Uterine smooth muscle cell (primary cell): ENCODE measurements at places on chromosomes 5 and 9. TPM values are rescaled to one million over a fixed set of nuclear protein-coding genes. Genes with fewer than 3 reads are reported as not detected.

PCDHB2 gene
- total RNA-seq = 0.55 and 2.0 TPM in 2 replicates

TAF11L5 gene
- not detected in 2 replicates for total RNA-seq

FBP1 gene
- total RNA-seq = not detected in 2 replicates

CD274 gene
- 10.5 and 17.7 TPM in 2 replicates for total RNA-seq

ANKH gene
- total RNA-seq = 11.1 and 16.1 TPM in 2 replicates

ZNF354C gene
- 9.4 and 10.0 TPM in 2 replicates for total RNA-seq

CARD9 gene
- 2.1 and 3.4 TPM in 2 replicates for total RNA-seq

FAXDC2 gene
- total RNA-seq = 3.3 and 4.5 TPM in 2 replicates

FCN1 gene
- total RNA-seq = not detected in 2 replicates

MSX2 gene
- total RNA-seq = 0.25 and 0.66 TPM in 2 replicates

SNCB gene
- total RNA-seq = 0.37 and 2.8 TPM in 2 replicates

C9orf50 gene
- total RNA-seq = 0.12 TPM in 1 of 2 replicates, not detected in the other

FSTL4 gene
- not detected in 2 replicates for total RNA-seq

GPR150 gene
- total RNA-seq = 0.12 and 0.33 TPM in 2 replicates

SMIM27 gene
- 1.2 and 6.1 TPM in 2 replicates for total RNA-seq

MRNIP gene
- 13.7 and 15.9 TPM in 2 replicates for total RNA-seq

DNAJC21 gene
- total RNA-seq = 57.9 and 76.5 TPM in 2 replicates

MLANA gene
- not detected in 2 replicates for total RNA-seq

SLC4A9 gene
- not detected in 2 replicates for total RNA-seq

KCNIP1 gene
- not detected in 2 replicates for total RNA-seq

CATSPER3 gene
- total RNA-seq = 0.12 and 0.22 TPM in 2 replicates

OR1Q1 gene
- not detected in 2 replicates for total RNA-seq

CACFD1 gene
- total RNA-seq = 4.0 and 9.4 TPM in 2 replicates

STK32A gene
- total RNA-seq = 0.22 and 1.2 TPM in 2 replicates

TMEFF1 gene
- total RNA-seq = 1.5 and 2.5 TPM in 2 replicates

RLN2 gene
- 0.25 and 0.33 TPM in 2 replicates for total RNA-seq

SHC3 gene
- total RNA-seq = 10.2 and 25.5 TPM in 2 replicates

TICAM2 gene
- 4.1 and 7.6 TPM in 2 replicates for total RNA-seq

SPATA31C1 gene
- not detected in 2 replicates for total RNA-seq

PHYHD1 gene
- total RNA-seq = 3.4 and 6.2 TPM in 2 replicates

RGP1 gene
- total RNA-seq = 11.1 and 12.6 TPM in 2 replicates

GALNT10 gene
- 10.0 and 23.2 TPM in 2 replicates for total RNA-seq

TIMD4 gene
- not detected in 2 replicates for total RNA-seq

TMEM174 gene
- not detected in 2 replicates for total RNA-seq

LRRC14B gene
- not detected in 2 replicates for total RNA-seq

PCDHGA12 gene
- total RNA-seq = 15.5 and 21.5 TPM in 2 replicates

REEP2 gene
- 12.0 and 24.2 TPM in 2 replicates for total RNA-seq

TLX3 gene
- total RNA-seq = not detected in 2 replicates

COL27A1 gene
- total RNA-seq = 7.6 and 9.1 TPM in 2 replicates

NUDT2 gene
- 38.8 and 57.7 TPM in 2 replicates for total RNA-seq

PDGFRB gene
- total RNA-seq = 94.2 and 160 TPM in 2 replicates

CCNO gene
- 0.12 and 0.22 TPM in 2 replicates for total RNA-seq

CXCL14 gene
- 0.22 and 0.37 TPM in 2 replicates for total RNA-seq

SLC34A3 gene
- not detected in 2 replicates for total RNA-seq

TMEM252 gene
- total RNA-seq = 0.12 TPM in 1 of 2 replicates, not detected in the other

ARHGEF28 gene
- 25.8 and 49.0 TPM in 2 replicates for total RNA-seq

IRX2 gene
- total RNA-seq = under 0.01 and 0.11 TPM in 2 replicates

PKD2L2 gene
- under 0.01 TPM in 1 of 2 replicates, not detected in the other for total RNA-seq

GPR151 gene
- total RNA-seq = not detected in 2 replicates
